GM12878 (cell line): ENCODE measurements at places on chromosomes 5 and 9.
A peak's percentile ranks its signal among the peaks of the same experiment; 100 is the strongest.

GRCh38 chr9:123997665-123998277 lies 13.8 kb upstream of the LHX2 start:
- peak; percentile 81 for DNase-seq

DNA sequence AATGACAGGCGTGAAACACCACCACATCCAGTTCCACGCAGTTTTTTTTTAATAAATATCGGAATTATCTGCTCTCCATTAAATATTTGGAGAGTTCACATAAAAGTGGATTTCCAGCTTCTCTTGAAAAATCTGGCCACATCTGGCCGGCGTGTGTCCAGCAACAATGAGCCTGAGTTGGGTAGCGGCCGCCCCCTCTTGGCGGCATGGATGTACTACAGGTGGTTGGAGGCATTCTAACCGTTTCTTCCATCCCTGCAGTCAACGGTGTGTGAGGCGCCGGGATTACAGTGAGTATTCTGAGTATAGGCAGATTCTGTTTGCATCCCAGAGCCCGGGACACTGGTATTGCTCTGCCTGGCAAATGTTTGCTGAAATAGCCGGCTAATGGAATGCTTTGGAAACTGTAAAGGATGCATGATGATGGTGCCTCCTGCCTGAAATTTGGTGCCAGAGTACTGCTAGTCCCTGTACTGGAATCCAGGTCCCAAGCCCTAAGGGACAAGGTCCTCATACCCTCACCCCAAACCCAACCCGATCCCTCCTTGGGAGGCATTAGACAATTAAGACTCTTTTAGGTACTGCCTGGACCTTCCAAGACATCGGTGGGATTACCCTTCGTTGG lies 13.6 kb upstream of the GM2A start:
- DNase-seq, result no peak

DNA sequence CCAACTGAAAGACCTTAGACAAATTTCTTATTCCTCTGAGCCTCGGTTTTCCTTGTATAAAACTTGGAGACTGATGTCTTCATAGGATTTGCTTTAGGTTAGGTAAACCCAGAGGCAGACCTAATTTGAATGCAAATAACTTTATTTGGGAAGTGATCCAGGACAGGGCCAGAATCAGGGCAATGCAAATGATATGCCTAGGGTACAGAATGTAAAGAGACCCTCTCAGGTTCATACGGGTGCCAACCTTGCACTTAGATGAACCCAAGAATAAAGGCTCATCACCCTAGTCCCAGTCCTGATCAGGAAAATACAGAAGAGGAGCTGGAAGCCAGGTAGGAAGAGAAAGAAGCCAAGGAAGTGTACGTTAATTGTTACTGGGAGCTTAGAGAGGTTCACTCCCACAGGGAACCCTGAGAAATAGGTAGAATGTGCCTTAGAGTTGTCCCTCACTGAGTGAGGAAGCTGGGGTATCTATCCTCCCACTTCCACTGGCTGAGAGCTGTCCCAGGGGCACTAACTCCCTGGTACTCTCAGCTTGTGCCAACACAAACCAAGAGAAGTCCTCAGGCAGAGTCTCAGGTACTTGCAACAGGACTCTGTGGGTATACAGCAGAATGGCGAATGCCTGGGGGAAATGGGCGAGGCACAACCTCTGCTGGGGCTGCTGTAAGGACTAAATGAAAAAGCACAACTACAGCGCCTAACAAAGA lies 3.1 kb upstream of the HK3 start:
- DNase-seq, result no peak

DNA sequence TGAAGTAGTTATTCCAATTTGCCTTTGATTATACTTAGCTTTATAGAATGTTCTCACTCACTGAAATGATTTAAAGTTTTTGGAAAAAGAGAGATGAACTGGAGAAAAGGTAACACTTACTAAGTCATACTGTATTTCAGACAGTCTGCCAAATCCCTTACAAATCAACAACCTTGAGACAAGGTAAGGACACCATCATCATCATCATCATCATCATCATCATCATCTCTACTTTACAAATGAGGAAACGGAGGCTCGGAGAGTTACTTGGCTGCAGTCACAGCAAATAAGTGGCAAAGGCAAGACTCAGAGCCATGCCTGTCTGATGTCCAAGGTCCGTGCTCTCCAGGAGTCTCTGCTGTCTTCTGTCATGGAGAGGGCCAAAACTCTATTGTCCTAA lies 9.4 kb downstream of the GDA start:
- DNase-seq, result no peak

DNA sequence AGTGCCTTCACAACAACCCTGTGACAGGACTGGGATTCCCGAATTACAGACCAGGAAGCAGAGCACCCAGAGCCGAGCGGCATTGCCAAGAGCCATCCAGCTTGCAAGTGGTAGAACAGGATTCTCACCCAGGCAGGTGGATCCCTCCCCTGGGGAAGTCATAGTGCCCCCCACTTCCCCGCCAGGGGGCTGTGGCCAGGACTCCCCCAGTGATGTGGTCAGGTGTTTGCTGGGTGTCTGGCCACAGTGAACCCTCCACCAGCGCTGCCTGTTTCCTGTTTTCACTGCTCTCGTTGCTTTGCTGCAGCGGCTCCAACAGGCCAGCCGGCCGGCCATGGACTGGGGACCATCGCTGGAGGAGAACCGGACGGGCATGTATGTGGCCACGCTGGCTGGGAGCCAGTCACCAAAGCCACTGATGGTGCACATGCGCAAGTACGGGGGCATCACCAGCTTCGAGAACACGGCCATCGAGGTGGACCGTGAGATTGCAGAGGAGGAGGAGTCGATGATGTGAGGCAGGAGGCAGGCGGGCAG lies 19.3 kb downstream of the SLC6A7 start:
- DNase-seq, result no peak

GRCh38 chr9:101486693-101487442 lies 46.8 kb upstream of the RNF20 start:
- no peak for DNase-seq

- DNase-seq, result no peak
Observed at GRCh38 chr5:176155922-176156359, 82.3 kb upstream of the SIMC1 start.

DNA sequence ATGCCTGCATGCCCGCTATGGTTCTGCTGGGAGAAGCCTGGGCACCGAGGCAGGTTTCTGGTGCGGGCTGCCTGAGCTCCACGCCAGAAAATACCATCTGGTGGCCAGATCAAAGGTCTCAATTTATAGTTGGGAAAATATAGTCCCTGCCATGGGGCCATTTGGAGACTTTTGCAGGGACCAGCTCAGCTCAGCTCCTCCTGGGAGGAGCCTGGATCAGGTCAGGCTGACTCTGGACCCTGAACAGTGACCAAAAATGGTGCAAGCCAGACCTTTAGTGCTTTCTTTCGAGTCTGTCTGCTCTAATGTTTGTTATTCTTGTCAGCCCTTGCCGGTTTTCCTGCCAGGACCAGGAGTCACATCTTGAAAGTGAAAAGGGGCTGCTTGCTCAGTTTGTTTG lies 31.8 kb downstream of the HMCN2 start:
- no peak for DNase-seq

DNA sequence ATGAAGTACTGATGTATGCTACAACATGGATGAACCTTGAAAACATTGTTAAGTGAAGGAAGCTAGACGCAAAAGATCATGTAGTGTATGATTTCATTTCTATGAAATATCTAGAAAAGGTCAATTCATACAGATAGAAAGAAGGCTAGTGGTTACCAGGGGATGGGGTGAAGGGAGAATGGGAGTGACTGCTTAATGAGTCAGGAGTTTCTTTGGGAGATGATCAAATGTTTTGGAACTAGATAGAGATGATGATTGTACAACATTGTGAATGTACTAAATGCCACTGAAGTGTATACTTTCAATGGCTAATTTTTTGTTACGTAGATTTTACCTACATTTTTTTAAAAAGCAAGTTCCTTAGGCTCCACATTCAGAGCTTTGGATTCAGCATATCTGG lies 14.9 kb upstream of the DELE1 start:
- no peak for DNase-seq

- no peak for DNase-seq
Observed at GRCh38 chr5:14153932-14154731, 11.0 kb downstream of the TRIO start.

DNA sequence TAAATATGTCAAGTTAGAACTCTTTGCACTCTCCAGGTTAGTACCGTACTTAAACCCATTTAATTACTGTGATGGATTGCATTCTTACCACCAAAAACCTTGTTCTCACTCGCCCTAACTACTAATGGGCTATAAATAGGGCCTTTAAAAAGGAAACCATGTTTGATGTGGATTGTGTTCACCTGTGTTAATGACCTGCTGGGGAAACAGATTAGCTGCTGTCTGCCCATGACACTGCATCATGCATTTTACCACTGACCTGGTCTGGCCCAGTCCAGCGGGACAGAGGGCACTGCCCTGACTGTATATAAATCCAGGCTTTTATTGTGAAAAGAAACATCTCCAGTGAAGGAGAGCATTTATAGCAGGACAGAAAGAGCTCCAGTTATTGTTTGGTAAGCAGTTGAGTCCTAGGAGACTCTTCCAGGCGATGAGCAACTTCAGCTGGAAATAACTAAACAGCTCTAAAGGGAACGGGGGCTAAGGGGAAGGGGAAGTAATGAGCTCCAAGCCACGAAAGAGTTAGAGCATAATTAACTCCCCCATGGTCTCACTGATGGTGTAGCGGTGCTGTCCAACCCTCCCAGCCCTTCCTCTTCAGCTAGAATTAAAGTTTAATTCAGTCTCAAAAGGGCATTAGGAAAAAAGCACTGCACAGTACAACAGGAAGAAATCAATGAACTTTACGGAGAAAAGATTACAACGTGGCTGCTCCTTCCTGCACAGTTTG lies 303.1 kb downstream of the ENC1 start:
- no peak for DNase-seq

GRCh38 chr9:76369583-76369982 lies 24.6 kb downstream of the RFK start:
- DNase-seq, result peak; percentile 9

- no peak for DNase-seq
Observed at GRCh38 chr9:129403779-129404620, 216.9 kb downstream of the C9orf50 start.

GRCh38 chr9:98846081-98846480 lies 38.6 kb downstream of the GALNT12 start:
- DNase-seq, result no peak

DNA sequence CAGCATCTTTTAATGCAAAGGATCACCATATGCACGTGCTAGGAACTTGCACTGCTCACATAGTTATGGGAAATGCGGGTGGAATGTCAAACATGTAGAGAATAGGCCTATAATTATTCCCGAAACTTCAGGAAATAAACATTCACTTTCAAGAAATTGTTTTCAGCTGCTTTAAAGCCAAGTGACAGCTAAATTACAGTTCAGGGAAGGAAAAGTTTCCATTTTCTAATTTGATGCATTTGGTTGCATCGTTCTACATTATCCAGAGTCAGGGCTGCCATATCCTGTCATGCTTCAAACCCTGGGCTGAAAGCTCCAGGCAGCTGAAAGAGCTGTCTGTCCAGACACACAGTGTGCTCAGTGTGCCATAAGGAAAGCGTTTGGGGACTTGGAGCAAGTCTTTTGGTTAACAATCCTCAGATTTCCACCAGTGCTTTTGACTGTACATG lies 518.1 kb downstream of the CSNK1G3 start:
- no peak for DNase-seq
